ENCODE measurements at places on chromosomes 7 and 10. TPM values are rescaled to one million over a fixed set of nuclear protein-coding genes. Genes with fewer than 3 reads are reported as not detected.

TLX1 gene
- not detected for total RNA-seq

RSPH10B2 gene
- 0.22 TPM for total RNA-seq

C10orf53 gene
- total RNA-seq, result not detected

PMS2 gene
- 17.8 TPM for total RNA-seq

TMEM213 gene
- not detected for total RNA-seq

RAMP3 gene
- total RNA-seq, result not detected

PTER gene
- 7.9 TPM for total RNA-seq

CDK1 gene
- total RNA-seq, result 82.0 TPM

ADGRA1 gene
- not detected for total RNA-seq

PDZD7 gene
- total RNA-seq, result 0.57 TPM

NPS gene
- not detected for total RNA-seq

NME8 gene
- not detected for total RNA-seq

EIF5AL1 gene
- 0.72 TPM for total RNA-seq

ACBD7 gene
- not detected for total RNA-seq

SLC18A3 gene
- total RNA-seq, result not detected

MYO1G gene
- 0.14 TPM for total RNA-seq

RNLS gene
- total RNA-seq, result 10.1 TPM

PGAM2 gene
- not detected for total RNA-seq

C7orf33 gene
- not detected for total RNA-seq

SLC26A4 gene
- total RNA-seq, result under 0.01 TPM

UCMA gene
- total RNA-seq, result not detected

BMPR1A gene
- total RNA-seq, result 46.6 TPM
